ENCODE measurements at places on chromosomes 13 and 19.

- DNase-seq = no peak
These were observed 53.3 kb downstream of the RYR1 start for GRCh38 chr19:38486731-38487336.

GRCh38 chr19:51002542-51003311 lies 1.3 kb upstream of the KLK8 start:
- DNase-seq = no peak

GRCh38 chr13:34933786-34934185 lies 8.3 kb upstream of the NBEA start:
- DNase-seq = no peak

DNA sequence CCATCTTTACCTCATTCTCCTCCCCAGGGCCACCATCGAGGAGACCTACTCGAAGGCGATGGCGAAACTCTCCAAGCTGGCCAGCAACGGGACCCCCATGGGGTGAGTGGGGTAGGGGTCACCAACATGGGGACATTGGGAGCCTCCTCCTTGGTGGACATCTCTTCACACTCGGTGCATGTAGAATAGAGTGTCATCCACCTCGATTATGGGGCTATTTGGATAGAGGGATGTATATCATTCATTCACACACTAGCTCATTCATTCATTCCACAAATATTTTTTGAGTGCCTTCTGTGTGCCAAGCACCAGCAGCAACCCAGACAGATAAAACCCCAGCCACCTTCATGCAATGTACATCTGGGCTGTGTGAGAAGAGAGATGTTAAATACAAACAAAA lies 13.1 kb downstream of the FCHO1 start:
- DNase-seq = no peak

GRCh38 chr19:18377026-18377425 lies 8.9 kb upstream of the GDF15 start:
- DNase-seq = no peak

DNA sequence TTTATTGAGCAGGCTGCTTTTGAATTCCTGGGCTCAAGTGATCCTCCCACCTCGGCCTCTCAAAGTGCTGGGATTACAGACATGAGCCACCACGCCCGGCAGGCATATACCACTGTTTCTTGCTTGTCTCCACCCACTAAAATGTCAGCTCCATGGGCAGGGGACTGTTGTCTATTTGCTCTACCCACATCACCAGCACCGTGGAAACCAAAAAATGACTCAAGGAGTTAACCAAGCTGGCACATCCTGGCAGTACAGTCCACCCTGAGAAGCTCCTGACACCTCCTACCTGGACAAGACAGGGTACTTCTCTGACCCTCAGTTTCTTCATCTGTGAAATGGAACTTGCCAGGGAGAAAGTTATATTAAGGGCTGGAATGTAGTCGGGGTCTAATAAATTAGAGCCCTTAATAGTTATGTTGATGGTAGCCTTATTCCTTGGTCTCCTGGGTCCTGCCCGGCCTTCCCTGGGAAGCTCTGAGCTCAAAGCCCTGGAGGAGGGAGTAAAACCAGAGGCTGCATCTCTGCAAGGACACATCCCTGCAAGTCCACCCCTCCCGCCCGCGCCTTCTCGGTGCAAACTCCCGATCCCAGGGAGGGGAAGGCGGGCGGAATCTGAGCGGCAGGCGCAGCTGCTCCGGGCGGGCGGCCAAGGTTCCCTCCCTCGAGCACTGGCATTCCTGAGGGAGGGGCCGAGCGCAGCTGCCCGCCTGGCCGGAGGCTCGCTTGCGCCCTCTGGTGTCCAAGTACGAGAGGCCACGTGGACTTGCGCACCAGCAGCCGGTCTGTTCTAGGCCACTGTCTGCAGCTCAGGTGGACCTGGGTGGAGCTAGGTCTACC lies 14.1 kb downstream of the RDH8 start:
- DNase-seq = peak; percentile 51

GRCh38 chr19:53365899-53366493 lies 491 bp downstream of the ZNF525 start:
- no peak for DNase-seq

DNA sequence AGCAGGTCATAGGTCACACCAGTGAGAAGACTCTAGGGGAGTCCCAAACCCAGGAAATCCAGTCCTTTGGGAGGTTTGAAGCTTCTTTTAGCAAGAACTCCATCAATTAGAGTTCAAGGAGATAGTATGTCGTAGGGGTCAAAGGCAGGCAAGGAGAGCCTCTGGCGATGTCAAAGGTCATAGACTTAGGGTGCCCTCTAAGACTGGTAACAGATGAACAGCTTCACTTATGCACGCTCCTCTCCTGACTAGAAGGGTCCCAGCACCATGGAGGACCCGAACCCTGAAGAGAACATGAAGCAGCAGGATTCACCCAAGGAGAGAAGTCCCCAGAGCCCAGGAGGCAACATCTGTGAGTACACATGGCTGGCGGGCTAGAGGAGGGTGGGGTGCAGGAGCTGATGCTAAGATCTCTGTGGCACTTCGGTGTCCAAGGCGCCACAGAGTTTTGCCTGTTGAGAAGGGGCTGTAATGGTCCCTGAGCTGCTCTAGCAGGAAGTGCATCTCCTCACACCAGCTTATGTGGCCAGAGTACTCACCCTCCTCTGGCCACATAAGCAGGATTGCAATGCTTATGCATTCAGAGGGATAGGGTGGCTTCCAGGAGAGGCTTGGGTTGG lies 557 bp downstream of the ZNF576 start:
- no peak for DNase-seq

DNA sequence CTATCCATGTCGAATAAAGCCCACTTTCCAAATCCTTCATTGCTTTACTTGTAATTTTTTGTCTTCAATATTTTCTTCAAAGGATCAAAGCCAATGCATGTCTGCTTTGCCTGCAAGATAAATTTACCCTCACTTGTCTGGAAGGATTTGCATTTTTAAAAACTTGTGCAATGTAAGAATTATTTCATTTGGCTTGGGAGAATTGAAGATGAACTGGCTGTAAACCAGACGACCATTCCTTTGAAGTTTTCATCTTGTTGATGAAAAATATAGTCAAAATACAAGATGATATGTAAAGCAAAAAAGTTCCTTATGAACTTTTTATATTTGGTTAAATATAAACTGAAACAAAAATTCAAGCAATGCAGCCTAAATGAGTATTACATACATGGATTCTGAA lies 225.0 kb downstream of the SLITRK1 start:
- DNase-seq = no peak

- DNase-seq = no peak
These were observed 78.0 kb downstream of the DPY19L3 start for GRCh38 chr19:32483574-32483973.

DNA sequence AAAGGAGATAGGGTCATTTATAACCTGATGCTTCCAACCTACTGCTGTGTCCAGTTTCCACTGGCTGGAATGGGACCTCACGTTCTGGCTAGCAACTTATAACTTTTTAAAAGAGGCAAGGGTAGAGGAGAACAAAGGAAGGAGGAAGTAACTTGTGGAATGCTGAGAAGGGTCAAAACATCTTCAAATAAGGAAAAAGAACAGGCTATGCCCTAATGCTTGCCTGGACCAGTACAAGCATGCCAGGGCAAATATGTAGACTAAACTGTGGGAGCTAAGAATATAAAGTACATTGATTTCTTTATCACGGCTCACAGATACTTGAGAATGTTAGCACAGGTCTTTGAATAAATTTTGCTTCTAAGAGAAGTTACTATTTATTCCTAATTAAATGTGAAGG lies 1.5 kb upstream of the ZNF561 start:
- DNase-seq = no peak

DNA sequence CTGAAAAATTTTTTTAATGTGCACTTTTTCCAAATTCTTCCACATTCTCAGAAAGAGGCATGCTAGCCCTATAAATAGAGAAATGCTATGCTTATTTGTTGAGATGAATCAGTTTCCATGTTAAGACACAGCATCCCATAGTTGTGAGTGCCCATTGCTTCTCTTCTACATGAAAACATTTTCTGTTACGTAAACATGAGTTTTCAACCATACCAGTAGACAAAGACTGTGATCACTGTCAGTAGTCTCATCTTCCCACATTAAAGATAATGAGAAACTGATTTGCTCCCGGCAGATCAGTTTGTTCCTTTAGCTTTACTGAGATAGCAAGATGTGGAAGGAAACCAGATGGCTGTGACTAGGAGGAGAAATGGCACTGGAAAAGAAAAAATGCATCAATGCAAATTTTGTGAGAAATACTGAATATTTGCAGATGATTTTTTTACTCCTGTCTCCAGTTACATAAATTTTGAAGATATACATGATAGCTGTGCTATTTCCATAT lies 45.8 kb upstream of the UFM1 start:
- no peak for DNase-seq

DNA sequence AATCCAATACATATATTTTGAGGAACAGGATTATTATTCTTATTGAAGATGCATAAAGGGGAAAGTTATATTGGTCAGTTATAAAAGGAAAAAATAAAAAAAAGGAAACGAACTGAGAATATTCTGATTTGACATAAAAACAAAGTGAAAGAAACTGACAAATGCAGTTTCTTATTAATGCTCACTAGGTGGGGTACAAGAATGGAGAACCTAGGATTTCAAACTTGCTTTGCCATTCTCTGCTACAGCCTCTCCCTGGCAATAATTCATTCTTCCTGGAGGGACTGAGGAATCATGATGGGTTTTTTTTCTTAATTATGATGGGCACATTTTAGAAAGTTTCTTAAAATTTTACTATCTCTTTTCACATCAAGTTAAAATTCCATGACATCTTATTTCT lies 154.9 kb downstream of the PCDH9 start:
- no peak for DNase-seq

- no peak for DNase-seq
These were observed 16.3 kb downstream of the ZNF91 start for GRCh38 chr19:23378948-23379347.

- no peak for DNase-seq
These were observed 3.0 kb upstream of the ECH1 start for GRCh38 chr19:38834590-38834989.

DNA sequence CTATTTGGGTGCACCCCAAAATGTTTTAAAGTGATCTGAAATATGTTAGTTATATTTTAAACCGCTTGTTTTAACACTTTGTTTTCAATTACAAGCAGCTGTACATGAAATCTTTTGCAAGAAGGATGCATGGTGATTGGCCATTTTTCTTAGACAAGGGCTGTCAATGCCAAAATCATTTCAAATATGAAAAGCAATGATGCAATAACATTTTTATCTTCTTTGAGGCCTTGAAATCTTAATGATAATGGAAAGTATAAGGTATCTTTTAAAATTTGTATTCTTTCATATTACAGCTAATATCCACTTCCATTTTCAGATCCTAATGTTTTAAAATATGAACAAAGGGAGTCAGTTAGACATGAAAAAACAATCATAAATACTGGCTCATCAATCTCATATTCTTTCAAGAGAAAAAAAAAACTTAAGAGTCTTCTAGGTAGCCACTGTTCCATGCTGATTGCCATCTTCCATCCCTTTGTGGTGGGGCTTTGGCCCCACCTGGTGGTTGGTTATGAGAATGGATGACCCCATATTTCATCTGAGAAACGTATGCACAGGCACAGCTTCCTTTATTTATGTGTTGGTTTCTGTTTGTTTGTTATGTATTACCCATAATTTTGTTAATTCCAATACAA lies 330.3 kb upstream of the MIR17HG start:
- DNase-seq = no peak

DNA sequence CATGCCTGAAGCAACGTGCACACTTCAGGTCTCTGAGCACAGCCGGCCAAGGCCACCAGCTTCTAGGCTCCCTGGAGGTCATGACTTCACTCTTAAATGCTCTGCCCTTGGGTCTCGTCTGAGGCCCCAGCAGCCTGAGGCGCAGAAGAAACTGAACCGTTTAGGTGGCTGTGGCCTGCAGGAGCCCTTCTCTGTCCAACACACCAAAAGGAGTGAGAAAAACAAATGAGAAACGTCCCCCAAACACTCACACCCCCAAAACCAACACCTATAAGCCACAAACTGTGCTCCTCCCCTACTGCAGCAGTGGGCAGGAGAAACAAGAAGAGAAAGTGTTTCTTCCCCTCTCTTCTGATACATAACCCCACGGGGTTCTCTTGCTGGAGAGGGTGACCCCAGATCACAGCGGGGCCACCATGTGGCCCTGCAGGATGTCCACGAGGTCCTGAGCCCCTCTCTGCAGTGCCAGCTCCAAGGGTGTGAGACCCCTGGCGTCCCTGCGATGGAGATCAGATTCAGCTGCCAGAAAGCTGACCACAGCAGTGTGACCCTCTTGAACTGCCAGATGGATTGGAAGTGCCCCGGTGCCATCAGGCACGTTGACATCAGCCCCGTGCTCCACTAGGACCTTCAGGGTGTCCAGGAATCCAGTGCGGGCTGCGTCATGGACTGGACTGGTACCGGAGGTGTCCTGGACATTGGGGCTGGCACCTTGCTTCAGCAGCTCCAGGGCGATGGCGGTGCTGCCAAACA lies 1.0 kb upstream of the KRI1 start:
- DNase-seq = no peak

DNA sequence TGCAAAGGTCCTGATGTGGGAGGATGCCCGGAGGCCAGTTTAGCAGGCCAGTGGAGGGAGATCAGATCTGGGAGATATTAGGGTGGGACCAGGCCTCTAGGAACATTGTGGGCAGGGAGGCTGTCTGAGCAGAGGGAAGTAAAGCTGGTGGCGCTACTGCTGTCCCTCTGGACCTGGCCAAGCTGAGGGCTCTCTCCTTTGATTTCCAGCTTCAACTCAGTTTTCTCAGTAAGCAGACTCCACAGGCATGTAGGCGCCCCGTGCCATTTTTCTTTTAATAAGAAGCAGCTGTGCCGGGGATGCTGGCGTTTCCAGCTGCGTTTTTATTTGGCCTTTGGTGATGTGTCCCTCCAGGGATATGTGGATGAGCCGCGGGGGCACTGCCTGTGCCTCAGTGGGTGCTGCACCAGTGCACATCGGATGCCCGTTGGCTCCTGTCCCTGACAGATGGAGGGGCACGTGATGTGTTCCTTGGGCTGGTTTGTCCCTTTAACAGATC lies 6.7 kb downstream of the DNM2 start:
- no peak for DNase-seq

- no peak for DNase-seq
These were observed 100.4 kb upstream of the GJB6 start for GRCh38 chr13:20332361-20333096.

All from stimulated activated CD8-positive, alpha-beta memory T cell treated with anti-CD3 and anti-CD28 coated beads, Interleukin-15, amount 100 ng/mL, for 1 hour (primary cell).